ENCODE measurements at places on chromosomes 1 and 21.
A peak's percentile ranks its signal among the peaks of the same experiment; 100 is the strongest.

DNA sequence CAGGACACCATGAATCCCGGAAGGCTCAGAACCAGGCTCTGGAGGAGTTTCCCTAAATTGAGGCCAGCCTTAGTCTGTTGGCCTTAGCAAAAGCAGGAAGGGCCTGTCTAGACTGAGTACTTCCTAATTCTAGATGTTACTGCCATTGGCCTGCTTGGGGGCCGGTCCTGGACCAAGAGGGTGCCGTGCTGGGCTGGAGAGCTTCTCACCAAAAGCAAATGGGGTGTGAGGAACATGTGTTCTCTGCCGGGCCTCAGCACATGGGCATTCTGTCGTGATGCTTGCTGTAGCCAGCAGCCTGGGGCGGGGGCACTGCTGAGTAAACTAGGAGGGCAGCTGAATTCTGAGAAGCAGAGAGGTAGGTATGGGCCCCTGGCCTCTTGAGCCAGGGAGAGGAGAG, 35.7 kb upstream of the MAN1C1 start:
- no peak for DNase-seq
- H3K4me1 ChIP-seq, result peaks cover 16% of the 10 kb centered on the region
- H3K27ac ChIP-seq, result no peak overlapping the region
- H3K4me3 ChIP-seq, result no peak overlapping the region
- H3K36me3 ChIP-seq, result no peaks in the 10 kb centered on the region

- no peak for DNase-seq
- no peak overlapping the region for H3K27ac ChIP-seq
- H3K4me3 ChIP-seq, result no peak overlapping the region
- no peaks in the 10 kb centered on the region for H3K36me3 ChIP-seq
- no peaks in the 10 kb centered on the region for H3K27me3 ChIP-seq
- H3K4me1 ChIP-seq, result peaks cover 13% of the 10 kb centered on the region
These were observed 95.7 kb downstream of the RHOU start for GRCh38 chr1:228830954-228831481.

DNA sequence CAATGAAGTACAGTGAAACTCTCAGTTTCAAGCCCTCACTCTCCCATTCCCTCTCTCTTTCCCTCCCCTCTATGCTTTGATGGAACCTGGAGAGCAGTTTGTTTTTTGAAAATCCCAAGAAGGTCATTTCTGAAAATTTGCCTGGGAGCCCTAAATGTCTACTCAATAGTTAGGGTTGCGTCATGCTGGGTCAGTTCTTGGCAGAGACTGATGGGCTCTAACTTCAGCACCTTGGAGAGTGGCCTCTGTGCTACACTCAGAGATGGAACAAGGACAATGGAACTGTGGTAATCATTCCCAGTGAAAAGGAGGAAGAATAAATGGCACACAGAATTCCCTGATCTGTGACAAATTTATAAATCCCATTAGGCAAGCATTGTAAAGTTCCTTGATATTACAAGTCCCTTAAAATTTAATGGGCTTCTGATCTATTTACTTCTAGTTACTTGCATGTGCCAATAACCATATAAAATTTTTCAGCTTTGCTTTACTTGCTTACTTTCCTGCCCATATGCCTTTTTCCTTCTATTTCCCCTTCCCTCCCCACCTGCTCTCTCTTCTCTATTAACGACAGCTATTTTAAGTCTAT, 182.9 kb upstream of the KCND3 start:
- no peak overlapping the region for H3K4me3 ChIP-seq
- H3K27ac ChIP-seq, result no peak overlapping the region
- no peaks in the 10 kb centered on the region for H3K27me3 ChIP-seq
- no peaks in the 10 kb centered on the region for H3K36me3 ChIP-seq
- no peak for DNase-seq

GRCh38 chr1:233240829-233241682, 54.5 kb downstream of the PCNX2 start:
- H3K36me3 ChIP-seq, result no peaks in the 10 kb centered on the region
- no peaks in the 10 kb centered on the region for H3K4me1 ChIP-seq
- no peak overlapping the region for H3K27ac ChIP-seq
- peak; percentile 69 for DNase-seq
- no peak overlapping the region for H3K4me3 ChIP-seq

DNA sequence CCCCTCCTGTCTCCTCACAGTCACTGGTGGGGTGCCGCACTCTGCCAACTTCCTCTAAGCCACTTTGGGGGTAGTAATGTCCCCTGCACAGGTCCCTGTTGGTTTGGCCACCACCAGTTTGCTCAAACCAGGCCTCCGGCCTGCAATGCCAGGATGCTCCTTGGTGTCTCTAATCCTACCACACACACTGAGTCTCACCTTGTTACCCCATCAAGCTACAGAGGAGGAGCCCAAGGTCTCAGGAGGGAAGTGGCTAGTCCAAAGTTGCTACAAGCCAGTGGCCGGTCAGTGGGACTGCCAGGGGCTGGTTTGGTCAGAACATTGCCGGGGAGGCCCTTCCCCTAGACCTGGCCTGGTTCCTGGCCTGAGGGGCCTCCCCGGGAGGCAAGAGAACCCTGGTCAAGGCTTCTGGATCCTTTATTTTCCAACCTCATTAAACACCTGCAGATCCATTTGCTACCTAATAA, 21.5 kb upstream of the LRP8 start:
- H3K36me3 ChIP-seq, result no peaks in the 10 kb centered on the region
- H3K4me3 ChIP-seq, result no peak overlapping the region

GRCh38 chr1:36351227-36351977, 28.0 kb upstream of the EVA1B start:
- DNase-seq, result no peak
- H3K27ac ChIP-seq, result no peak overlapping the region
- peaks cover 12% of the 10 kb centered on the region for H3K4me1 ChIP-seq
- no peaks in the 10 kb centered on the region for H3K27me3 ChIP-seq
- peaks cover 54% of the 10 kb centered on the region for H3K36me3 ChIP-seq

GRCh38 chr1:175353066-175353465, 160.5 kb upstream of the KIAA0040 start:
- DNase-seq, result no peak
- no peak overlapping the region for H3K27ac ChIP-seq
- H3K4me1 ChIP-seq, result no peaks in the 10 kb centered on the region
- no peaks in the 10 kb centered on the region for H3K27me3 ChIP-seq
- H3K36me3 ChIP-seq, result no peaks in the 10 kb centered on the region

DNA sequence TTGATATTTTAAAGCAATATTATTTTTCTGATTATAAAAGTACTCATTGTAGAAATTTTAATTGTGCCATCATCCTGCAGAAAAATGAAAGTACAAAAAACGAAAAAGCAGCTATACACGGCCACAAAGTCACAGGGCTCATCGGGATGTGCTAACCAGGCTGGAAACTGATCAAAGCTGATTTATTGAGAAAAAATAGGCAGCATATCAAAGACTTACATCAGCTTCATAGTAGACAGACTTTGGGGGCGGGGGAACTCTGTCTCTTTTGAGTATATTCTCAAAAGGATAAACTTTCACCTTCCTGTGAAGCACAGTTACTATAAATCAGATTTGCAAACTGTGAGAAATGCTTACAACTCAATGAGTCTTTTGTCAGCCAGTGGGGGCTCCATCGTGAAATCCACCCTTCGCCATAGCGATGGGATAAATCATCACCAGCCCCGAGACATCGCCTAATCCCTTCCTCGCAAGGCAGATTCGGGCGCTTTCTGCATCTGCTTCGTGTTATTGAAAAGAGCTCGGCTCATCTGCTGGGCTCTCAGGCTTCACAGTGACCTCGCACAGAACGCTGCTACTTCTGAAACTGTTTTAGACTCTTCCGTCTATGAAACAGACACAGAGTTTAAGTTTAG, 69.2 kb upstream of the ERG start:
- no peak overlapping the region for H3K4me3 ChIP-seq
- H3K36me3 ChIP-seq, result no peaks in the 10 kb centered on the region
- no peak for DNase-seq
- no peak overlapping the region for H3K27ac ChIP-seq
- no peaks in the 10 kb centered on the region for H3K27me3 ChIP-seq
- no peaks in the 10 kb centered on the region for H3K4me1 ChIP-seq
